Activated gamma-delta T cell (primary cell): ENCODE measurements at places on chromosomes 2 and 18.

- DNase-seq, result no peak
These were observed 239.9 kb downstream of the CYRIA start for GRCh38 chr2:16425462-16426336.

DNA sequence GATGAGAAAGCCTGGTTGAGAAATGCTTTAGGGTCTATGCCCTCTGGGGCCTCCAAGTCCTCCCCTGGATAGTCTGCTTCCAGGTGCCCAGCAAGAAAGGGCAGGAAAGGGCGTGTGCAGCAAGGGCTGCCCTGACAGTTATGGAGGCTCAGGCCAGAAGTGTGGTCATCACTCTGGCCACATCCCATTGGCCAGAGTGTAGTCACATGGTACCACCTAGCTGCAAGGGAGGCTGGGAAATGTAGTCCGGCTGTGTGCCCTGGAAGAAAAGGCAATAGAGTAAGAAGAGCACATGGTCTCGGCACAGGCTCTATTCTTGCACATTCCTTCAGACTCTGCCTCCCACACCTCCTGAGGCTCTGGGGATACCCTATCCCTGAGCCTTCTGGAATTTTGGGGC, 35.7 kb downstream of the ODC1 start:
- no peak for DNase-seq

DNA sequence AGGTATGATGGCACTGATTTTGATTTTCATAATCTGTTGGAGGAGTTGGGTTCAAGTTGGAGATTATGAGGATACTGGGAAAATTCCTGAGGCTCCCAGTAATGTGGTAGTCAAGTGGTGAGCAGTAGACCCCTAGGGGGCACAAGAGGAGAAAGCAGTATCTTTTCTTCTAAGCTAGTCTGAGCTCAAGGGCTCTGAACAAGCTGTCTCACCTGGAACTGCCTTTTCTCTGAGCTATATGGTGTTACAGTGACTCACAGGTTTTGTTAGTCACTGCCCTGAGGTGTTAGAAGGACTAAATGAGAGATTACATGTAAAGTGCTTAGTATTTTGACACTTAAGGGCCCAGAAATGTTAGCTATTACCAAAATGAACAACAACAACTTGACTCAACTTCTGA, 42.2 kb downstream of the CD302 start:
- no peak for DNase-seq

- DNase-seq, result no peak
These were observed 38.0 kb downstream of the PTRHD1 start for GRCh38 chr2:24754985-24755705.

DNA sequence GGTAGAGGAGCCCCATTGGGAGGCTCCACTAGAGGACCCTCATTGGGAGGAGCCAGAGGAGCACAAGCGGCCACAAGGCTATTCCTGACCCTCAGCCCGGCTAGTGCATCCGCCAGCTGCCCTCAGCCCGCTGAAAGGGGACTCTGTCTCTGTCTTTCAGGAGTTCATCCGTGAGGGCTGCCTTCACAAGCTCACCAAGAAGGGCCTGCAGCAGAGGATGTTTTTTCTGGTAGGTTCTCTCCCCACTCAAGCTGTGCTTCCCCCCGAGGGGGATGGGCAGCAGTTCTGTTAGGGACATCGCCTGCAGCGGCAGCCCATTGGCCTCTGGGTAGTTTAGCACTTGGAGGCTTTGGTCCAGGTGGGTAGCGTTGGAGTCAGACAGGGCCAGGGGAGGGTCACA, 25.1 kb downstream of the STK25 start:
- DNase-seq, result no peak

GRCh38 chr2:6008726-6009125, 316.5 kb downstream of the SOX11 start:
- DNase-seq, result no peak

DNA sequence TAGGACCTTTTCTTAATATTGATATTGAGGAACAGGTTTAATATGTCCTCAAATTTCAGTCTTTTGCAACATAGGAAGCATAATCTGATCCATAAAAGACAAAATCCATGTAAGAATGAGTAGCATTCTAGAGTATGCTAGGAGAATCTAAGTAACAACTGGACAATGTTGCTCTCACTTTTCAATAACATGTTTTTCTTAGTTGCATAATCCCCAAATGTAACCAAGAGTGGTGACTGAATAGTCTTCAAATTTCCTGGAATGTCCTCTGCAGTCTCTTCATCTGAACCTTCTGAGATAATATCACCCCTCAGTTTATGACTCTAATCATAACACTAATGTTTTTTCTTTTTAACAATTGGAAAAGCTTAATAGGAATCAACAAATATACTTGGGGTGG, 110.0 kb upstream of the ZEB2 start:
- DNase-seq, result no peak
